ENCODE measurements at places on chromosomes 7 and 10.
A peak's percentile ranks its signal among the peaks of the same experiment; 100 is the strongest.

GRCh38 chr7:698515-699475, 27.7 kb upstream of the DNAAF5 start:
- no peak for DNase-seq

DNA sequence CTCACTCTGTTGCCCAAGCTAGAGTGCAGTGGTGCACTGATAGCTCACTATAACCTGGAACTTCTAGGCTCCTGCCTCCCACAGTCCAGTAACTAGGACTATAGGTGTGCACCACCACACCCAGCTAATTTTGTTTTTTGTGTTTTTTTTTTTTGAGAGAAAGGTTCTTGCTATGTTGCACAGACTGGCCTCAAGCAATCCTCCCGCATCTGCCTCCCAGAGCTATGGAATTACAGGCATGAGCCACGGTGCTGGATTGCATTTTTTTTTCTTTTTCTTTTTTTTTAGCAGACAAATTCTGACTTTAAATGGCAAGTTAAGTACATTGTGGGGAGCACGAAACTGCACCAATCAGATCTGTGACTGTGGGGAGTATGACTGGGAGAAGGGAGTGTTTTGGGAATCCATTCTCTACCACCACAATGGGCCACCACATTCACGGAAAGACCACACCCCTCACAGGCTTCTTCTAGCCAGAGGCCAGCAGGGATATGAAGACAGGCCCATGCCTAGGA, 58.1 kb upstream of the MSMB start:
- no peak for DNase-seq

- DNase-seq = no peak
These were observed 702.1 kb downstream of the TNS3 start for GRCh38 chr7:46879783-46880182.

- no peak for DNase-seq
These were observed 158.1 kb downstream of the LRRC4 start for GRCh38 chr7:127873151-127873550.

GRCh38 chr7:10724449-10724848, 249.2 kb upstream of the PHF14 start:
- DNase-seq = no peak

GRCh38 chr7:91126762-91127161, 137.5 kb upstream of the FZD1 start:
- DNase-seq = no peak

- DNase-seq = no peak
These were observed 89.1 kb downstream of the STRA8 start for GRCh38 chr7:135322571-135323340.

- DNase-seq = no peak
These were observed 33.2 kb upstream of the NAMPT start for GRCh38 chr7:106317971-106318370.

GRCh38 chr7:132580717-132581285, 4.5 kb upstream of the PLXNA4 start:
- DNase-seq = peak; percentile 42

- no peak for DNase-seq
These were observed 19.8 kb downstream of the ZNF775 start for GRCh38 chr7:150398965-150399320.

GRCh38 chr10:102815790-102816549, 21.2 kb downstream of the CYP17A1 start:
- no peak for DNase-seq

All from stimulated activated CD4-positive, alpha-beta T cell treated with anti-CD3 and anti-CD28 coated beads, Interleukin-4, amount 100 ng/mL, for 4 hours (primary cell).